ENCODE measurements at places on chromosomes 4 and X.

- DNase-seq = no peak
These were observed 20.4 kb downstream of the PAPSS1 start for GRCh38 chr4:107699466-107700206.

DNA sequence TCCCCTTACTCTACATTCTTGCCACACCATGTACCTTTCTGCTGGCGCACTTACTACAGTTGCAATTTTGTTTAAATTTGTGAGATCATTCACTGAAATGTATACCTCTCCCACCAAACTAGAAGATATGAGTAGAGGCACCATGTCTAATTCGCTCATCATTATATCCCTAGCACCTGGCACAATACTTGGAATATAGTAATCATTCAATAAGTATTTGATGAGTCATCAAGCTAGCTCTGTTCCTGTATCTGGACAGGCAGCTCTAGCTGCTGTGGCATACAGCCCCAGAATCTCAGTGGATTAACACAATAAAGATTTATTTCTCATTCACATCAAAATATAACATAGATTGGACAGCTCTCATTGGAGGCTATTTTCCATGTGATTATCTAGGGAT, 245.9 kb downstream of the IDS start:
- no peak for DNase-seq

GRCh38 chrX:96685210-96686099, 813 bp downstream of the DIAPH2 start:
- peak; percentile 7 for DNase-seq

GRCh38 chr4:13240066-13240465, 244.1 kb downstream of the RAB28 start:
- DNase-seq = peak; percentile 24

GRCh38 chrX:13893826-13894225, 76.9 kb upstream of the GPM6B start:
- DNase-seq = no peak

GRCh38 chr4:158826057-158826456, 57.2 kb downstream of the FNIP2 start:
- DNase-seq = no peak
